ENCODE measurements at places on chromosomes 16 and 17.
A peak's percentile ranks its signal among the peaks of the same experiment; 100 is the strongest.

DNA sequence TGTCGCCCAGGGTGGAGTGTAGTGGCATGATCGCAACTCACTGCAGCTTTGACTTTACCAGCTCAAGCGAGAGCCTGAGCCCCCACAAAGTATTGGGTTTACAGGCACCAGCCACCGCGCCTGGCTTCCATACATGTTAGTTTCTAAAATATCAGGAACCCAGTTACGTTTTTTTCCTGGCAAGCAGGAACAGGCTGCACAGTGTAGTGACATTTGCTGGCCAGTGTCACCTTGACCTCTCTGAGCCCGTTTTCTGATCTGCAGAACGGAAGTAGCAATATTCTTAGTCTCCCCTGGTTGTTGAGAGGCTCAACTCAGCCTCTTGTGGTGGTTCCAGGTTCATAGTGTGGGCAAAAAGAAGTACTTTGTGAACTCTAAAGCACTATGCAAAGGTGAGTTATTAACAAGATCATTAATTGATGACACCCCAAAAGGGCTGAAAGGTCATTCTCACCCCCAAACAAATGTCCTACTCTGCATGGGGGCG lies 15.6 kb downstream of the IGF2BP1 start:
- DNase-seq: no peak

DNA sequence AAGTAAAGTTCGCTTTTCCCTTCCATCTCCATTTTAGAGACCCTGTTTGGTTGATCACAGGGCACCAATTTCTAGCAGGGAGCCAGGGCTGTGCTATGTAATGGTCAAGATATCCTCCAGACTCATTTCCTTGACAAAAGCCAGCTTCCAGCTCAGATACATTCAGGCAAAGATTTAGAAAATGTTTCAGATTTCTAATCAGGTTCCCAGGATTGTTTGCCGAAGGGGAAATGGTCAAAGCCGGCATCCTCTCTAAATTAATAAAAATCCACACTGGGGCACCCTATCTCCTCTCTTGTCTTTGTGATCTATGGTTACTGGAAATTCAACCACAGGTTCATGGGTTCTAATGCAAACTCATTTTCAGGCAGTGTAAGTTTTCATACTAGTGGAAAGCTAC lies 686.8 kb upstream of the KIF2B start:
- DNase-seq: no peak

- DNase-seq: no peak
Observed at GRCh38 chr17:57751348-57751971, 6.4 kb upstream of the CCDC182 start.

- no peak for DNase-seq
Observed at GRCh38 chr17:36127199-36127893, 23.7 kb downstream of the CCL4 start.

GRCh38 chr16:13919683-13920509 lies at the start of gene ERCC4:
Gene ERCC4 (plus strand): TSS chr16:13920154. CDS start chr16:13920166, 12 bp downstream.
- DNase-seq: peak; percentile 97

GRCh38 chr16:23575834-23576233 lies 18.3 kb downstream of the UBFD1 start:
- DNase-seq: no peak

- no peak for DNase-seq
Observed at GRCh38 chr17:2814049-2814448, 17.8 kb downstream of the RAP1GAP2 start.

- no peak for DNase-seq
Observed at GRCh38 chr16:49467540-49468372, 94.2 kb downstream of the C16orf78 start.

DNA sequence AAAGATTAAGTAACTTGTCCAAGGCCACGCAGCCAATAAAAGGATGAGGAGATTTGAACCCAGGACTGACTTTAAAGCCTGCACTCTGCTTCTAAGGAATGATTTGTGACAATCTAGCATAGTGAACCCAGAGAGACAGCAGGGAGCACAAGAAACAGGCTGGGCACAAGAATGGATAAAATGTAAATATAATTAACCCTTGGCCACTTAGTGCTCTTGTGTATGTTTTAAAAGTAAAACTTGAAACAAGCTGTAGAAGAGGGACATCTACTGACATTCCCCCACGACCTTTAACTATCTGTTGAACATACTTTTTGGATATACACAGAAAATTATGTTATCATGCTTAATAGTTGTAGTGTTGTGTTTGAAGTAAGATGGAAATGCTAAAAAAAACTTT lies 141.9 kb upstream of the PMFBP1 start:
- no peak for DNase-seq
